HCT116 (cell line): ENCODE measurements at places on chromosomes 13 and 19. TPM values are rescaled to one million over a fixed set of nuclear protein-coding genes. Genes with fewer than 3 reads are reported as not detected.

Gene ADM5
- total RNA-seq = 12.1 TPM

Gene PLPP2
- 128 TPM for total RNA-seq

DNA sequence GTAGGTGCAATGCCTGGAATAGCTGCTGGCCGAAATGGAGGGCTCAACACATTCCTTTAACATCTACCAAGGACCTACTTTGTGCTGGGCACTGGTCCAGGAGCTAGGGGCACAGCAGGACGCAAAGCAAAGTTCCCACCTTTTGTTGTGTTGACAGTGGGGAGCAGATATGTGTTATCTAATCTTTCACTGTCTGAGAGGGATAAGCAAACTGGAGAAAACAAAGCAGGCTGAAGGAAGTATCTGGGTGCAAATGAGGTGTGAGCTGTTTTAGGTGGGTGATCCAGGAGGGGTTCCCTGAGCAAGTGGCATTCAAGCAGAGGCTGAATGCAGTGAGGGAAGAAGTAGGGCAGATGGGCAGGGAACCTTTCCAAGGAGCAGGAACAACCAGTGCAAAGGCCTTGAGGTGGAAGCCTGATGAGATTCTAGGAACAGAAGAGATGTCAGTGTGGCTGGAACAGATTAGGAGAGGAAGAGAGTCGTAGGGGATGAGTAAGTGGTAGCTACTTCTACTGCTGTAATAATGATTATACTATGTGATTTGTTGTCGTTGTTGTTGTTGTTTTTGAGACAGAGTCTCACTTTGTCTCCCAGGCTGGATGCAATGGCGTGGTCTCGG is 2.2 kb upstream of the PLAUR start:
- no peak for DNase-seq
- no peak overlapping the region for H3K4me3 ChIP-seq
- H3K27ac ChIP-seq = no peak overlapping the region

- H3K4me1 ChIP-seq = no peaks in the 10 kb centered on the region
- H3K27ac ChIP-seq = no peak overlapping the region
- H3K4me3 ChIP-seq = no peak overlapping the region
- H3K36me3 ChIP-seq = no peaks in the 10 kb centered on the region
- H3K27me3 ChIP-seq = no peaks in the 10 kb centered on the region
Measured at GRCh38 chr13:81762449-81762848, 1421.5 kb upstream of the SPRY2 start.

- H3K4me3 ChIP-seq = peak overlapping the region; percentile 66
- H3K27me3 ChIP-seq = no peaks in the 10 kb centered on the region
- H3K36me3 ChIP-seq = no peaks in the 10 kb centered on the region
- H3K4me1 ChIP-seq = peaks cover 15% of the 10 kb centered on the region
Measured at GRCh38 chr19:17831419-17831888, 10.1 kb upstream of the INSL3 start.

DNA sequence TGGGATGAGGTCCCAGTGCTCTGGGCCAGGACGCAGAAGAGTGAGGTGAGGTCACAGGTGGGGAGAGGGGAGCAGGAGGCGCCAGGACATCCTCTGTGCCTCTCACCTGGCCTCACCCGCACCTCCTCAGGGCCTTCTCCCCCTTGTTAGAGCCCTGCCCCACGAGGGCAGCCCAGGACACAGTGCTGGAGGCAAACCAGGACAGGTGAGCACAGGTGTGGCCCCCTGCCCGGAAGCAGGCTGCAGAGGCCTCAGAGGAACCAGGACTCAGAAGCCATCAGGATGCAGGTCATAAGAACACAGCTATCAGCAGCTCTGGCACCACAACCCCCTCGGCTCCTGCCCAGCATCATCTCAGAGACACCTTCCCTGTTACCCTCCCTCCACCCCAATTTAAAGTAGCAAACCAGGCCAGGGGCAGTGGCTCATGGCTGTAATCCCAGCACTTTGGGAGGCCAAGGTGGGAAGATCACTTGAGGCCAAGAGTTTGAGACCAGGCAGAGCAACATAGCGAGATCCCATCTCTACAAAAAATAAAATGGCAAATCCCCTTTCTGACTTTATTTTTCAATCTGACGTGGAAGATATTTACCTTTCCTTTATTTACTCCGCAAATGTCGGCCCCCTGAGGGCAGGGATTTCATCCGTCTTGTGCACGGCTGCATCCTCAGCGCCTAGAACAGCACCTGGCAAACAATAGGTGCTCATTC is at the start of gene CEACAM16:
Gene CEACAM16, plus strand, starts transcription at position 660 of the 710 bp plus-strand sequence. CDS start 2,306 bp downstream, outside the sequence.
- no peaks in the 10 kb centered on the region for H3K36me3 ChIP-seq
- no peaks in the 10 kb centered on the region for H3K27me3 ChIP-seq
- no peak within 1 kb of the TSS for H3K27ac ChIP-seq
- no peak for DNase-seq
- H3K4me1 ChIP-seq = peaks cover 25% of the 10 kb centered on the region

- H3K27me3 ChIP-seq = no peaks in the 10 kb centered on the region
- no peak overlapping the region for H3K27ac ChIP-seq
- H3K4me1 ChIP-seq = no peaks in the 10 kb centered on the region
- H3K36me3 ChIP-seq = no peaks in the 10 kb centered on the region
Measured at GRCh38 chr13:21703846-21704245, 33.0 kb downstream of the FGF9 start.
